ENCODE measurements at places on chromosomes 4 and X. TPM values are rescaled to one million over a fixed set of nuclear protein-coding genes. Genes with fewer than 3 reads are reported as not detected.
A peak's percentile ranks its signal among the peaks of the same experiment; 100 is the strongest.

GRCh38 chr4:139009702-139010101, 5.9 kb upstream of the NOCT start:
- no peak for DNase-seq

- DNase-seq = peak; percentile 34
Observed at GRCh38 chr4:150251752-150252190, 173.5 kb downstream of the DCLK2 start.

DNA sequence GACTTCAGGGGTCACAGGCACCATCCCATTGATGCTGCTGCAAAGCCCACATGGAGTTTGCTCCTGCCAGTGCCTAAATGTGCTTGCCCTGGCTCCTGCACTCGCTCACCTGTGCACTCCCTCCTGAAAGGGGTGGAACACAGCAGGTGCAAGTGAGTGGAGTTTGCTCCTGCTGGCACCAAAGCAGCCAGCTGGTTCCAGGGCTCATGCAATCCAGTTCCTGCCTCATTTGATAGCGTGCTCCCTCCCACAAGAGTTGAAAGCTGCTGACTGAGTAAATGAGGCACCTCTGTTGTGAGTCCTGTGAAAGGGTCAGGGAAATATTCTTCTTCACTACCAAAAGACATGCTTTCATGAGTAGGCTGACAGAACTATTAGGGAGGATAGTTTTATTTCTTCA, 30.5 kb downstream of the CXCL8 start:
- DNase-seq = no peak

DNA sequence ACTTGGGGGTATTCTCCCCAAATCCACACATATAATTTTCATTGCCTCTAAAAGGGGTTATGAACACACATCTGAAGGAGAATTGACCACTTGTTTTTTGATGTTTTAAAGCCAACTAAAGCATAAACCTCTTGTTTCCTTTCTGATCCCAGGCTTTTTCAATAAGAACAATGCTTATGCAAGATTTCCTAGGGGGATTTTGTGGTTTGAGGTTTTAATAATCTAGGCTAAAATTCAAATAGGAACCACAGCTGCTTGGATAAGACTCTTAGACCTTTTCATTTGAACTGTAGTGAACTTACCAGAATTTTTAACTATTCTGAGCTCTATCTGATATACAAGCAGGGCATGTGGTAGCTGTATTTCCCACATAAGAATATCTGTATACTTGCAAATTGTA, 651.1 kb downstream of the ANKRD50 start:
- no peak for DNase-seq

- DNase-seq = no peak
Observed at GRCh38 chrX:27619459-27619858, 29.3 kb downstream of the DCAF8L2 start.

DNA sequence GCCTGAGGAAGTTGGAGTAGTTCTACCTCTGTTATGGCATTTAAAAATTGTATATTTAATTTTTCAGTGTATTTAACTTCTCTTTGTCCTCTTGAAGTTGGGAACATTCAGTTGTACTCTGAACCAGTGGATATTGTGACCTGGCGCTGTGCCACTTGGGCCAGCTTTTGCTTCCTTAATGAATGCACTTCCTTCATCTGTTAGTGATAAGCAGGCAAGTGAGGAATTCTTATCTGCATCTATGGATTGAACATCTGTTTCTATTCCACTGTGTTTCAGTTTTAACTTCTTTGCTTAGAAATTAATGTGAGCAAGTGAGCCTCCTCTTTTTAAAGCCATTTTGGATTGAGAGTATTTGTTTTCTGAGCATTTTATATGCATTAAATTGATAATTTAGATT, 128.3 kb downstream of the UCHL1 start:
- no peak for DNase-seq

- no peak for DNase-seq
Observed at GRCh38 chrX:34132028-34132427, at the start of gene FAM47A. Gene FAM47A, minus strand, starts transcription at chrX:34132314. Its CDS starts 36 bp downstream, at chrX:34132278.

GRCh38 chr4:27472364-27472763, 611.7 kb downstream of the STIM2 start:
- no peak for DNase-seq

DNA sequence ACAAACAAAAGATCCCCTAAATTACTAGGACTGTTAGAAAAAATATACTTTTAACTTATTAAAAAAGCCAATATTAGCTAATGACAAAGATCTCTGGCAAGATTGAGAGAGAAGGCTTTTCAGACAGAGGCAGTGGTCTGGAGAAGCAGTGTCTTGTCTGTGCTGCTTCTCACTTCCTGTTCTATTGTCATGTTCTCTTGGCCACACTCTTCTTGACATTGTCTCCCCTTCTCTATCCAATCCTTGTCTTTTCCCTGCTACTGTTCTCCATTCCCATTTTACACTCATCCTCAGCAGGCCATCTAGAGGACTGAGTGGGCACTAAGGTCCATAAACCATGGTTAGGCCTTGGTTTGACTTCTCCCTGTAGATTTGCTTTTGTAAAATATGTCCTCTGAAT, 14.0 kb upstream of the TAPT1 start:
- DNase-seq = no peak

- DNase-seq = no peak
Observed at GRCh38 chr4:109205186-109205585, 97.3 kb downstream of the COL25A1 start.

GRCh38 chrX:102859550-102859871, 77.6 kb upstream of the RAB40AL start:
- no peak for DNase-seq

Gene FGB
- total RNA-seq = 2.3 TPM

Gene ABCB7
- total RNA-seq = 41.6 TPM

Data from WTC11 (cell line).